ENCODE measurements at places on chromosomes 5 and 9.
A peak's percentile ranks its signal among the peaks of the same experiment; 100 is the strongest.

DNA sequence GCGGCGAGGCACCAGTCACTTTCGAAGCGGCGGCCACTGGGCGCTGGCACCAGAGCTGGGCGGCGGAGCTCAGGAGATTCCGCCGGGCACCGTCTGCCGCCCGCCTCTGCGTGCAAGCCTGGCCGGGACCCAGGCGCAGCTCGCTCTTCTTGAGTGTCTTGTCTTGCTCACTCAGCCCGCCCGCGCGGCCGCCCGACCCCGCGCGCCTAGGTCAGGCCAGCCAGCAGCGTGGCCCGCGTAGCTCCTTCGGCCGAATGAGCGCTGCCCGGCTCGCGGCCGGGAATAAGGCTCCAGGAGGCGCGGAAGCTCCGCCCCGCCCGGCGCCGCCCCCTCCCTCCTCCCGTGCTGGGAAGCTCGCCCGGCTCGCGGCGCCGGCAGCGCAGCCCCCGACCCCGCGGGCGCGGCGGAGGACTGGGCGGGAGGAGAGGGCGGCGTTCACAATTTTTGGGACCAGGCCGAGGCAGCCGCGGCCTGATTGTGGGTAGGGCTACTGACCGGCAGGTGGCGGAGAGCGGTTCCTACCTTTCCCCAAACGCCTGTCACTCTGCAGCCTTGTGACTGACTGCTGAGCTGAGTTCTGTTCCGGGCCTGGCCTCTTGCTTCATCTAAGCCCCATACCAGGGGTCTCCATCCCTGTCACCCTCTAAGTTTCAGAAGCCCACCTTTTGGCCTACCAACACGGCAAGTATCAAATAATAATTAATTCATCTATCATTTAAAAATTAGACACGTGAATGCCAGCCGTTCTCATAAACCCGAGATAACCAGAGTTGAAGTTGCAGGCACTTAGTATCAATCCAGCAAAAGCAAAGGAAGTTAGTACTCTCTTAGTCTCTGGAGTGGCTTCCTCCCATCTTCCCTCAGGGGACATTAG is at the start of gene HBEGF:
HBEGF (minus strand) TSS at position 256 of the 874 bp plus-strand sequence. CDS start 275 bp downstream, outside the sequence.
- peak; percentile 7 for DNase-seq

GRCh38 chr5:38465061-38465460 is 91.4 kb downstream of the LIFR start:
- DNase-seq: no peak

DNA sequence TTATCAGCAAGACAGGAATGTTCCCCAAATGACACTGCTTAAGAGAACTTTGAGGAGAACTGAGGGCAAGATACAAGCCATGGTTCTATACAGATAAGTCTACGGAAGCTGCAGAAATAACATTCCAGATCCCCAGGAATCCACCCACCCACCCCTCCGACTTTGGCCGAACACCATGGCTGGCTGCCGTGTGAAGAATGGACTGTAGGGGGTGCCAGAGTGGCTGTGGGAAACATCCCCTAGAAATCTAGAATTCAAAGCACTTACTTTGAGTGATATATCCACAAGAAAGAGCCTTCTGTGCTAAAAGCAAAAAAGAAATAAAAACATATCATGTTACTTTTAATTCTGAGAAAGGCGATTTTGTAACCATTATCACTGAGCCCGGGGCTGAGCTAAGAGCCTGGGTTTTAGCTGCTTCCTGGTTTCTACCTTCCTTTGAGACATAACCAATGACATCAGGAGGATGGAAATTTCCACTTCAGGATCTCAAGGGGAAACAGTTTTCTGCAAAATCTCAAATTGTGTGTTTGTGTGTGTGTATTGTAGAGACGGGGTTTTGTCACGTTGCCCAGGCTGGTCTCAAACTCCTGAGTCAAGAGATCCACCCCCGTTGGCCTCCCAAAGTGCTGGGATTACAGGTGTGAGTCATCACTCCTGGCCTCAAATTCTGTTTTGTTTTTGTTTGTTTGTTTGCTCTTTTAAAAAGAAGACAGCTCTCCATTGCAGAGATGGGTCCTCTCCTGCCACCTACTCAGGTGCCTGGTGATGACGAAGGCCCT is 36.4 kb downstream of the GGTA1 start:
- DNase-seq: no peak

- DNase-seq: no peak
These were observed 38.5 kb upstream of the CTNNA1 start for GRCh38 chr5:138714694-138715093.

DNA sequence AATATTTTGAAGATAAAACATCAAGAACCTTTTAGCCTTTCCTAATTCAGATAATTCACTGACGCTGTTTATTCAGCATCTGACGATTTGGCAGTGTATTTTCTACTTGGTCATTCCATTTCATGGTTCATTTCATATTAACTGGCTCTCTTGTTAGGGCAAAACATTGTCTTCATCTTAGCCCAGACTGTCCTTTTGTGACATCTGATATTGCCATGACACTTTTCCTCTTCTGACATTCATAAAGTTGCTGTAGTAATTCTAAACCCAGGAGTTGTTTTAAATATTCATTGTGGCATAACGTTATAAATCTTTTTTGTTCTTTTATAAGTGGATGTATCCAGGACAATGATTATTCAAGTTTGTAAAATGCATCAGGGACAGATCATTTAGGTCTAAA is 1.8 kb downstream of the SCAMP1 start:
- DNase-seq: no peak

DNA sequence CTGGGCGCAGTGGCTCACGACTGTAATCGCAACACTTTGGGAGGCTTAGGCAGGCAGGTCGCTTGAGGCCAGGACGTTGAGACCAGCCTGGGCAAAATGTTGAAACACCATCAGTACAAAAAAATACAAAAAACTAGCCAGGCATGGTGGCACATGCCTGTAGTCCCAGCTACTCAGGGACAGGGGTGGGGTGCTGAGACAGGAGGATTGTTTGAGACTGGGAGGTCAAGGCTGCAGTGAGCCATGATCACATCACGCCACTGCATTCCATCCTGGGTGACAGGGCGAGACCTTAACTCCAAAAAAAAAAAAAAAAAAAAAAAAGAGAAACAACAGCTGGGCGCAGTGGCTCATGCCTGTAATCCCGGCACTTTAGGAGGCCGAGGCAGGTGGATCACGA is 23.7 kb downstream of the DCAF12 start:
- no peak for DNase-seq

- DNase-seq: no peak
These were observed 47.9 kb upstream of the CTSL start for GRCh38 chr9:87677776-87678587.

DNA sequence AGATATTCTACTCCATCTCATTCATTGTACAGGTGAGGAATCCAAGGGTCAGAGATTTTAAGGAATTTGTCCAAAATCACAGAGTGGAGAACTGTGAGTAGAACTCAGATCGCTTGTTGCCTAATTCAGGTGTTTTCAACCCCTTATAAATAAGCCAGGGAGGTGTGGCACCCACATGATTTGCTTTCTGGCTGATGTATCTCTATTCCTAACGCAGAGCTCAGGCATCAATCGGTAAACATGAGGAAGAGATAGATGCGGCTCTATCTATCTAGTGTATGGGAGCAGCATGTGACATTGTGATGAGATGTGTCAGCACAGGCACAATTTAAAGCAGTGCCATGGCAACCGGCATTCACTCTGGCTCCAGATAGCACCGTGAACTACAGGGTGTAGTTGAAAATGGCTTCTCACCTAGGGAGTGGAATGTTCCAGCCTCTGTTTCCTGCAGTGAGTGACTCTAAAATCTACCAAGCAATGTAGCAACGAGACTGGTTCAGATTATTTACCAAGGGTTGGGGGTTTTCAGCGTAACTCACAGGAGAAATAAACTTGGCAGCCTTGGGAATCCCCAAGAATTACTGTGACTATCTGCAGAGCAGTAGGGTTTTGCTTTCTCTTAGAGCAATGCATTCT is 53.4 kb upstream of the SUB1 start:
- peak; percentile 11 for DNase-seq

DNA sequence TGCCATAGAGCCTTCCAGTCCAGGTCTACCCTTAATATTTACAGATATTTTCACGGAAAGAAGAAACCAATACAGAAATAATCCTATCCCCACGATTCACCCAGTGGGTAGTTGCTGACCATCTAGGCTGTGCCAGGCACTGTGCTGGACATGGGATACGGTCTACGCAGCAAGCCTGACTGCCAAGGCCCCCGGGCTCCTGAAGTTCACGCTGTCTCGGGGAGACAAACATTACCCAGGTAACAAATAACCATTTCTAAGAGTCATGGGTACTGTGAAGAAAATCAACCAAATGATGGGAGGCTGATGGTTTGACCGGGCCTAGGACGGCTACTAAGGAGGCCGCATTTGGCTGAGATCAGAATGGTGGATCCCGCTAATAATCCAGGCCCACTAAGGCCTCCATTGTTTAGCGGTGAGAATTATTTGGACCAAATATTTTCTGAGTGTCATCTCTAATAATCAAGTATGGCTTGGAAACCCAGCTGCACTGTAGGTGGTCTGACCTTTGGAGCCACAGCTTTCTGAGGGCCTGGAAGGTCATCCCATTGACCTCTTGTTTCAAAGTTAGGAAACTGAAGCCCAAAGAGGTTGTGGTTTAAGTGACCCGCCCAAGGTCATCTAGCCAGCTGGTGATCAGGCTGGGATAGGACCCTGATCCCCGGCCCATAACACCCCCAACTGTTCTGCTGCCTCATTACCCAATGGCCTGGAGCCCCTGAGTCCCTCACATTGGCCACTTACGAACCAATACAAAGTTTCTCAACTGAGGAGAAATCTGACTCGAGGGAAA is 82.4 kb downstream of the AK8 start:
- DNase-seq: no peak

GRCh38 chr5:83777856-83778255 is 57.2 kb upstream of the HAPLN1 start:
- DNase-seq: no peak

DNA sequence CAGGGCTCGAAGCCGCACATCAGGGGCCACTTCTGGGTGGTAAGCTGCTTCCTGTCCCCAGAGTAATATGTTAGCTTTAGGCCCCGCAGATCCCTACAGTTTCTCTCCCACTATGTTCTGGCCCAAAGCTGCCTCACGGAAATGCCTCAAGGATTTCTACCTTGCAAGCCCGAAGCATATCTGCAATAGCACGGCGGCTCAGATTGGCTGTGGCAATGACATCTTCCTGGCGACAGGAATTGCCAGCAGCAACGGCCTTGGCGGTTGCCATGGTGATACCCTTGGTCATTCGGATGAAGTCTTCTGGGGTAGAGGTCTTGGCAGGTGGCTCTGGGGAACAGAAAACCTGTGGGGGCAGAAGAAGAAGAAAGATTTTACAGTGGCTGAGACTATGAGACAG is 10.3 kb upstream of the TPM2 start:
- no peak for DNase-seq

DNA sequence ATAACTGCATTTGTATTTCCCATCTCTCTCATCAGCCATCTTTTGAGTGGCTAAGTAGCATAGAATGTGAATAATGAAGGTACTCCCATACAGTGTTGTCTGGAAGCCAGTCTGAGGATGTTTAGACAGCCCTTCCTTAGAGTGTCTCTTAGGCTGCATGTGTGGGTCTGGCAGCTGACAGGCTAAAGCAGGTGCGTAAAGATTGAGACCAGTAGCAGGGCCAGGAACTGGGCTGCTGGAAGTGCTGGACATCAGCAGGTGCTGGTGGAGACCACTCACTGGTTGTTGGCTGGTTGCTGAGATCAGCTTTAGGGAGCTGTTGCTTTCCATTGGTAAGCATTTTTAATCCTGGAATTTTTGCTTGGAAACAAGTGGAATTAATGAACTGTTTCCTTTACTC is 197.5 kb downstream of the PCSK5 start:
- DNase-seq: no peak

DNA sequence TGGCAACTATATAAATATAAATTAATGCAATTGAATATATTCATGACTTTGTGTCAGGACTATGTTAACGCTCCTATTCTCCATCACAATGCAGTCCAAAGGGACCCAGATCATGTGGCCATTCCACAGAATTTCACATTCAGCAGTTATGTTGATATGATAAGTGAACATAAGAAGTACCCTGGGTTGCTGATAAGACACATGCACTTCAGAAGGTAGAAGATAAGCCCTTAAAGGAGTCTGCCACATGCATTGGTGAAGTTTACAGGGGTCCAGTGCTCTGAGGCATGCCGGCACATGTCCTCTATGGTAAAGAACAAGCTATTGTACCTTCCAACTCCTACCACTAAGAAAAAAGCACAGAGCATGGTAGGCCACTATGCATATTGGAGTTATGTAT is 76.4 kb downstream of the PHAX start:
- DNase-seq: no peak

- no peak for DNase-seq
These were observed 4.4 kb downstream of the MUSK start for GRCh38 chr9:110672873-110673510.

DNA sequence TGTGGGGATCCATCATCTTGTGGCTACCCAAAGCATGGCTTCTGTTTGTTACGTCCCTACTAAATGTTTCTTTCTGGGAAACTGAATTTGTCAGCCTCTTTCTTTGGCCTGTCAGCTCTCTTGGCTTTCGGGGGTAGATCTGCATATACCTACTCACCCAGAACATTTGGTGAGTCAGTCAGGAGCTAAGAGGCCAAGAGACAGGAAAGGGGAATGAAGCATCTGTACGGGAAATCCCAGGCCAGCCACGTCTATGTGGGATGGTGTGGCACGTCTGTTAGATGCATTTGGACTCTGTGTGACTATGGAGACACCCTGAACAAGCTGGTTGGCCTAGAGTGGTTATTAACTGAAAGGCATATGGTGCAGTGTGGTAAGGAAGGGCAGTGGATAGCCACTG is 58.1 kb downstream of the CDO1 start:
- no peak for DNase-seq

GRCh38 chr9:30039712-30040111 is 2344.7 kb upstream of the ACO1 start:
- no peak for DNase-seq

- DNase-seq: no peak
These were observed 107.5 kb upstream of the TLR4 start for GRCh38 chr9:117596678-117597077.

DNA sequence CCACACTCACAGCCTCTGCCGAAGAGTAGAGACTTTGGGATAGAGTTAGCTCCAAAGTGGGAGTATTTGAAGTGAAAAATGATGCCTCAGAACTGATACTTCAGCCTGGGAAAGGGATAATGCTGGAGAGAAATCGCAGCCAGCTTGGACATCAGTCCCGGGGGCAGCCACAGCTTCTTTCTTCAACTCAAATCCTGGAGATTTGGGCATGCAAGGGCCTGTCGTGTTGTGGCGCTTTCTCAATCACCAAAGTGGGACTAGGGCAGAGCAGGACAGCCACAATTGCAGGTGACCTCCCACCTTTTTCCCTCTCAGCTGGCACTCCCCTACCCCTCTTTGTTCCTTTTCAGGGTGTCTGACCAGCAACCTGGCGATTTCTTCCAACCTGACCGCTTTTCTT is 70.4 kb downstream of the UBAP1 start:
- DNase-seq: no peak

DNA sequence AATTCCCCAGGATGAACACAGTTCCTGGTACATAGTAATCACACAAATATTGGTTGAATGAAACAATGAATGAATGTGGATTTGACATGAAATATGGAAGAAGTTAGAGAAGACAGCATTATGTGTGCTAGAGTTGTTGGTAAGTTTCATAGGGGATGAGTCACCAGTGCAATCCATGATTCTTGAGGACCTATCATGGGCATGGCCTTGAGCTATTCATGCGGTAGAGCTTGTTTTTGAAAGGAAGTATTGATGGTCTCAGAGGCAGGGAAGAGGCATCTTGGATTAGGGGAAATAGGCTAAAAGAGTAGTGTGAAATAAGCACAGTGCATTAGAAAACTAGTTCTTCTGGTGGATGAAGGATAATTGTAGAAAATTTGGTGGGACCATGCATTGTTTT is 22.1 kb downstream of the SPATA31D1 start:
- no peak for DNase-seq

Measured in stimulated activated CD8-positive, alpha-beta memory T cell treated with anti-CD3 and anti-CD28 coated beads, Interleukin-4, amount 100 ng/mL, for 1 hour (primary cell).